ENCODE measurements at places on chromosomes 4 and X. TPM values are rescaled to one million over a fixed set of nuclear protein-coding genes. Genes with fewer than 3 reads are reported as not detected.

MAP9 gene
- not detected for polyA plus RNA-seq

TMPRSS11A gene
- polyA plus RNA-seq: not detected

RPA4 gene
- 0.18 TPM for polyA plus RNA-seq

HTN3 gene
- not detected for polyA plus RNA-seq

CENPVL1 gene
- not detected for polyA plus RNA-seq

FBXL5 gene
- polyA plus RNA-seq: 172 TPM

USP17L17 gene
- not detected for polyA plus RNA-seq

PABPC1L2B gene
- polyA plus RNA-seq: not detected

MECP2 gene
- polyA plus RNA-seq: 9.6 TPM

AREG gene
- 4.2 TPM for polyA plus RNA-seq

HAUS3 gene
- polyA plus RNA-seq: 1.7 TPM

BBS7 gene
- polyA plus RNA-seq: 6.6 TPM

TNMD gene
- not detected for polyA plus RNA-seq

NEXMIF gene
- not detected for polyA plus RNA-seq

GPR119 gene
- polyA plus RNA-seq: not detected

NDNF gene
- not detected for polyA plus RNA-seq

MTCP1 gene
- polyA plus RNA-seq: 1.3 TPM

PAK3 gene
- polyA plus RNA-seq: not detected

MAGEE1 gene
- polyA plus RNA-seq: 0.05 TPM

CFAP47 gene
- polyA plus RNA-seq: not detected

ZNF718 gene
- polyA plus RNA-seq: 2.7 TPM

P2RY8 gene
- 40.0 TPM for polyA plus RNA-seq

HTT-AS gene
- not detected for polyA plus RNA-seq

NXF2 gene
- polyA plus RNA-seq: not detected

ARR3 gene
- not detected for polyA plus RNA-seq

TRMT10A gene
- polyA plus RNA-seq: 3.4 TPM

NXT2 gene
- polyA plus RNA-seq: 2.1 TPM

ASB9 gene
- polyA plus RNA-seq: 0.36 TPM

TCEAL7 gene
- polyA plus RNA-seq: not detected

ZNF732 gene
- not detected for polyA plus RNA-seq

CFI gene
- not detected for polyA plus RNA-seq

LIMCH1 gene
- 0.25 TPM for polyA plus RNA-seq

LNX1 gene
- polyA plus RNA-seq: not detected

CXCL13 gene
- polyA plus RNA-seq: not detected

TMEM35A gene
- polyA plus RNA-seq: not detected

SPANXD gene
- not detected for polyA plus RNA-seq

DHX15 gene
- polyA plus RNA-seq: 77.7 TPM

GAB3 gene
- 44.0 TPM for polyA plus RNA-seq

MAGEE2 gene
- polyA plus RNA-seq: not detected

MEPE gene
- not detected for polyA plus RNA-seq

ELMOD2 gene
- polyA plus RNA-seq: 4.9 TPM

PRICKLE3 gene
- polyA plus RNA-seq: 4.4 TPM

SGMS2 gene
- 15.6 TPM for polyA plus RNA-seq

PPEF2 gene
- polyA plus RNA-seq: 0.15 TPM

SERPINA7 gene
- polyA plus RNA-seq: not detected

PTTG2 gene
- not detected for polyA plus RNA-seq

GYPE gene
- 0.34 TPM for polyA plus RNA-seq

BMPR1B gene
- polyA plus RNA-seq: not detected

PRAF2 gene
- polyA plus RNA-seq: 10.1 TPM

DCAF8L2 gene
- not detected for polyA plus RNA-seq

SYTL5 gene
- polyA plus RNA-seq: not detected

CLNK gene
- polyA plus RNA-seq: not detected

RHOXF2B gene
- 0.05 TPM for polyA plus RNA-seq

TMEM165 gene
- polyA plus RNA-seq: 92.8 TPM

Measured in CD14-positive monocyte (primary cell).